ENCODE measurements at places on chromosomes 2 and 18.

DNA sequence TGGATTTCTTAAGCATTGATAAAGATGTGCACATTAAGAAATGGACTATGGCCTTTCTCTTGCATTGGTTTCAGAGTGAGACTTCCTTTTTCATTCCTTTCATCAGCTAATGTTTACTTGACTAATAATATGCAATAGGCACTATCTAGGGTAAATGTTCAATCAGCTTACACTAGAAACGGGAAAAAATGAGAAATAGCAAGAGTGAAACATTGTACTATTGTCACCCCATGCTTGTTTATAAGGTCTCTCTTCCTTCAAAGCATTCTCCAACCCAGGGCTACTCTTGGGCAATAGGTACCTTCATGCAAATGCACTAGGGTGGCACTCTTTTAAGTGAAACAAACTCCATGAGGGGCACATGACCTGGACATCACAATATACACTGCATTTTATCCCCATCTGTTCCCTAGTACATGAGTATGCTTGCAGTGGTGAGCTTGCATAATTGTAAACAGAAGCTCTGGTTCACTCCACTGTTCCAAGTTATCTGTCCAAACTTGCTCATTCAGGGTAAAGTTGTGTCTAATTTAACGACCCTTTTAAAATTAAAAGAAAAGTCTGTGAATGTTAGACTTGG is 402.3 kb downstream of the ERBB4 start:
- no peak for DNase-seq

DNA sequence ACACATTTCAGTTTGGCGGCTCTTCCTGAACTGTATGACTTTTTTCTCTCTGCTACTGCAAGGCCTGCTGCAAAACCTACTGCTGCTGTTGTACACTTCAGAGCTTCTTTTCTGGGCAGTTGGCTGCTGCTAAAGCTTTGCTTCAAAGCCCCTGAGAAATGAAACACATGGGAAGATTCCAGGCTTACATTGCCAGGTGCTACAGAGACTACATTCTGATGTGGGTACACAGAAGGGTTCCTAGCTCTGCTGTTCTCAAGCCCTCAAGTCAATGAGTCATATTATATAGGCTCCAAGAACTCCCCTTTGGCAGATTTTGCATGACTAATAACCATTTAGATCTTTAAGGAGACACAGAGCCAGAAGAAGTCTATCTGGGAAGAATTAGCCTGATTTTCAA is 12.9 kb upstream of the PGAP1 start:
- DNase-seq = no peak

- DNase-seq = no peak
Measured at GRCh38 chr2:187435756-187436155, 12.3 kb downstream of the CALCRL start.

- DNase-seq = no peak
Measured at GRCh38 chr2:58721912-58722591, 480.9 kb upstream of the FANCL start.

GRCh38 chr18:59566533-59566971 is 130.7 kb downstream of the CCBE1 start:
- DNase-seq = no peak

- DNase-seq = no peak
Measured at GRCh38 chr2:20291106-20291564, 59.5 kb downstream of the PUM2 start.

GRCh38 chr2:5121642-5122041 is 570.5 kb upstream of the SOX11 start:
- peak; percentile 16 for DNase-seq

DNA sequence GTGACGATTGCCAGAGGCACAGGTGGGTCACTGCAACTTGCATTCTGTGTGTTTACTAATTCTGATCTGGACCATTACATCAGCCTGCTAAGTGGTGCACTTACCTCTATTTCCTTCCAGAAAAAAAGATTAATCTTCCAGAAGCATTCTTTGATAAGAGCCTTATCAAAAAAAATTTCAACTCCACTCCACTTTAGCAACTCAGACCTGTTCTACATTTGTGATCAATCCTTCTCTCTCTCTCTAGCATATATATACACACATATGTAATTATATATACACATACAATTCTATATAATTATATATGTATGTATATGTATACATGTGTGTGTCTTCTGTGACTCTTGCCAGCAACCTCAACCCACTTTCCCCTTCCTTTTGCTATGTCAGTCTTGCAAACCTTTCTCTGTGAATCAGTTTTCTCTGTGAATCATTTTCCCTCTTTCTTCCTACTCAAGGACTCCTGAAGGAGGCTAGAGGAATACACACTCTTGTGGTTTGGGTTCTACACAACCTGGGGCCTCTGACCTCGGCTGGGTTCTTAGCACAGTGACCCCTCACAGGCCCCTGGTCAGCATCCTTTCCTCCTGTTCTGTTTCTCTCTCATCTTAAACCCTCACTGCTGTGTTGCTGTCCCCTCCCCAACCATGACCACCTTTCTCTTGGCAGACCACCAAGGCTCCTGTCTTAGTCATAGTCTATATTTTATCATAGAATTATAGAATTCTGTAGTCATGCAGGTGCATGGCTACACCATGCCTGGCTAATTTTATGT is 130.4 kb upstream of the PELI1 start:
- DNase-seq = no peak

- no peak for DNase-seq
Measured at GRCh38 chr18:76953156-76953555, 130.8 kb downstream of the ZNF236 start.

GRCh38 chr2:12320991-12321641 is 395.6 kb upstream of the TRIB2 start:
- DNase-seq = peak; percentile 31

DNA sequence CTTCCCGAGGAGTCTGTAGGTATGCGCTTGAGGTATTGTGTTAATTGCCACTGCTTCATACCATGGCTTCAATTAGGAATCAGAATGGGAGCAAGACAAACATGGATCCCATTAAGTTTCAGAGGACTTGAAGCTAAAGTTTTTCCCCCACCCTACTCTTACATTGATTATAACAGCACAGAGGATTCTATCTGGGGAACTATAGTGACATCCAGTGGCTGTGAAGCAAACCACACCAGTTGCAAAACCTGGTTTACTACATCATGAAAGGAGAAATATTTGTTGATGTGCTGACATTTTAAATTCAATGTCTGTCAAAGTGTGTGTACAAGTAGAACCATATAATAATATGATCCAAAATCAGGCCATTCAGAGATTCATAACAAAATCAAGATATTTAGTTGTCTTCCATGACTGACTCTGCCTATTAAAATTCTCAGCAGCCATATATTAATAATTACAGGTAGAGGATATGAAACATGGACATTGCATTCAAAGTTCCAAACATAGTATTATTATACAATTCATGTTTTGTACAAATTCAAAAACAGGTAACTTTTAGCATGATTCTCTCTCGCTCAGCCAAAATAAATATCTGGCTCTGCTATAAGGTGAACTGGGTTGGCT is 82.9 kb downstream of the GRB14 start:
- DNase-seq = no peak

GRCh38 chr2:171399292-171399691 is 34.5 kb downstream of the METTL8 start:
- no peak for DNase-seq

DNA sequence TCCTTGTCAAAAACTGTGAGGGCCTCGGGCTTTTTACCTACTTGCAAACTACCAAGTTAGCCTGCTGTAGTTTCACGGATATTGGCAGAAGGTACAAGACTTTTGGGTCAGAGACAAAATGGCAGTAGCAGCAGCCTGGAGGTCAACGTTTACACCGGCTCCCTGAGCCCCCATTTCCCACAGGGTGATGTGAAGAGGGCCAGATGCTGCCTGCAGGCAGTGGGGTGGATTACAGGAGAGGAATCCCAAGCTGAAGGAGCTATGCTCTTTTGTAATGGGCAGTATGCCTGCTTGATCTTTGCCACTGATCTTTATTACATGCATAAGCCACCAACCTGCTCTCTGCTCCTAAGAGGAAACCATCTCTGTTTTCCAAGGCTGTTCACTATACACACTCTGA is 29.5 kb upstream of the SP5 start:
- no peak for DNase-seq

DNA sequence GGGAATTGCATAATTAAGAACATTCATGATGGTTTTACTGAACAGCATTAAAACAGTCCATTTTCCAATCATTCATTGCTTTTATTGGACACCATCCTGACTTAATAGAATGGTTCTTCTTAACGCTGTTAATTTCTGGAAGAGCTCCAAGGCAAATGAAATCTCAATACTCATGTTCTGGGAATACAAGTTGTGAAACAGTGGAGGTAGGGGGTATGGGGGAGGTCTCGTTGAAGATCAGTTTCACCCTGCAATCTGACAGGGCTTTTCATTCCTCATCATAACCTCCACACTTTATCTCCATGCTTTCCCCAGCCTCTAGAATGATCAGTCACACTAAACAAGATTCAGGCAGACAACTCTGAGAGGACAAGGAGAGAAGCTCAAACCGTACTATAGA is 113.6 kb downstream of the ETAA1 start:
- no peak for DNase-seq
